ENCODE measurements at places on chromosomes 3 and 15.
A peak's percentile ranks its signal among the peaks of the same experiment; 100 is the strongest.

GRCh38 chr3:30162579-30162978, 443.8 kb upstream of the TGFBR2 start:
- DNase-seq = no peak

DNA sequence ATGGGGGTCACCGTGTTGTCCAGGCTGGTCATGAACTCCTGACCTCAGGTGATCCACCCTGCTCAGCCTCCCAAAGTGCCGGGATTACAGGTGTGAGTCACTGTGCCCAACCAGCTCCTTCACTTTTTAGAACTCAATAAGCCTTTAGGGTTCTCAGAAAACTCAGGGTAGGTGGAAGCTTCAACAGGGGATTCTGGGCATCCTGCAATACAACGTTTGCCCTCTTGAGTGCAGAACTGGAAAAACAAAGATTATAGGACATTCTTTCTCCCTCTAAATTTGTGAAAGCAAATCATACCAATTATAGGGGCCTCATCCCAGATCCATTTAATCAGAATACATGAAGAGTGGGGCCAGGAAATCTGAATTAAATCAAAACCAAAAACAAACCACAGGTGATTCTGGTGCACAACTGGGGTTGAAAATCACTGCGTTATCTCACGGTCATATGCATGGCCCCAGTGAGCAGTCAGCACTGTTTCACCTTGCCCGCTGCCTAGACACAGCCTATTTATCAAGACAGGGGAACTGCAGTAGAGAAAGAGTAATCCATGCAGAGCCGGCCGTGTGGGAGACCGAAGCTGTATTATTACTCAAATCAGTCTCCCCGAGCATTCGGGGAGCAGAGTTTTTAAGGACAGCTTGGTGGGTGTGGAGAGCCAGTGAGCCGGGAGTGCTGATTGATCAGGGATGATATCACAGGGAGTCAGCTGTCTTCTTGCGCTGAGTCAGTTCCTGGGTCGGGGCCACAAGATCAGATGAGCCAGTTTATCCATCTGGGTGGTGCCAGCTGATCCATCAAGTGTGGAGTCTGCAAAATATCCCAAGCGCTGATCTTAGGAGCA, 58.4 kb downstream of the TMEM44 start:
- DNase-seq = no peak

- no peak for DNase-seq
Observed at GRCh38 chr3:264394-265156, 68.0 kb downstream of the CHL1 start.

DNA sequence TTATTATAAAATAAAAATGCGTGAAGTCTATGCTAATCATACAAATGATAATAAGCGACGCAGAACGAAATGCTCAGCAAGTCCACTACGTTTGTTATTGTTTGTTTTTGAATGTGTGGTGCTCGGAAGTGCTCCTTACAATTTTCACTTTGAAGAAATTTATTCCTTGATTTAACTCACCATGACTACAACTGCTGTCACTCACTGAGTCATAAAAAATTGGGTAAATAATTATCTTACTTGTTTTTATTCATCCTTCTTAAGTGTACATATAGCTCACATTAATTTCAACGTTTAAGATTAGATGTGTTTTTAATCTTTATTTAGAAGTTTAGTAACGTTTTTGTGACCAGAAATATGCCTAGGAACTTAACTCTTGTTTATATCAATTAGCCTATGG, 66.7 kb upstream of the NANOGP8 start:
- DNase-seq = no peak

GRCh38 chr3:183108001-183108449, 8.7 kb upstream of the MCCC1 start:
- no peak for DNase-seq

- no peak for DNase-seq
Observed at GRCh38 chr3:100702082-100702979, 7.0 kb upstream of the TFG start.

- no peak for DNase-seq
Observed at GRCh38 chr3:73352841-73353645, 271.7 kb downstream of the PDZRN3 start.

GRCh38 chr3:132205609-132206008, 111.6 kb upstream of the ACP3 start:
- DNase-seq = no peak

- DNase-seq = no peak
Observed at GRCh38 chr15:96246057-96246456, 84.4 kb upstream of the NR2F2 start.

- no peak for DNase-seq
Observed at GRCh38 chr3:15120986-15121385, 22.0 kb upstream of the RBSN start.

GRCh38 chr15:90001683-90002427, 731 bp downstream of the ZNF710 start:
- DNase-seq = peak; percentile 19

- peak; percentile 85 for DNase-seq
Observed at GRCh38 chr15:74787251-74788041, 5.6 kb downstream of the CSK start.

- DNase-seq = no peak
Observed at GRCh38 chr15:66786708-66787488, 84.9 kb downstream of the SMAD6 start.

DNA sequence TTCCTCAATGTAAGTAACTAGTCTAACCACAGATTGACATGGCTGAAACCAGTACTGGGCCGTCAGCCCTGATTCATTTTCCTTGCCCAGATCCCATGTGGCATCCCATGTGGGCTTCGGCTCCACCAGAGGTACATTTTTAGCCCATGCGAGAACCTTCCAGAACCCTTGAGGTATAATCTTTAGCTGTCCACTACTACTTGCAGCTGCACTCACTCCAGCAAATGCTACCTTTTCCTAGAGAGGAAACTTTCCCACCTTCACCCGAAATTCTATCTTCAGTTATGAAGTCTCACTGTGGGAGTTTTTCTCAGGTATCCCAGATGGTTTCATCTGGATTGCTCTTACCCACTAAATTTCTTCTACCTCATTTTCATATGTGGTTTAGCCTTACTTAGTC, 907.2 kb downstream of the ROBO1 start:
- no peak for DNase-seq

GRCh38 chr3:34239875-34240274, 441.4 kb downstream of the PDCD6IP start:
- no peak for DNase-seq

DNA sequence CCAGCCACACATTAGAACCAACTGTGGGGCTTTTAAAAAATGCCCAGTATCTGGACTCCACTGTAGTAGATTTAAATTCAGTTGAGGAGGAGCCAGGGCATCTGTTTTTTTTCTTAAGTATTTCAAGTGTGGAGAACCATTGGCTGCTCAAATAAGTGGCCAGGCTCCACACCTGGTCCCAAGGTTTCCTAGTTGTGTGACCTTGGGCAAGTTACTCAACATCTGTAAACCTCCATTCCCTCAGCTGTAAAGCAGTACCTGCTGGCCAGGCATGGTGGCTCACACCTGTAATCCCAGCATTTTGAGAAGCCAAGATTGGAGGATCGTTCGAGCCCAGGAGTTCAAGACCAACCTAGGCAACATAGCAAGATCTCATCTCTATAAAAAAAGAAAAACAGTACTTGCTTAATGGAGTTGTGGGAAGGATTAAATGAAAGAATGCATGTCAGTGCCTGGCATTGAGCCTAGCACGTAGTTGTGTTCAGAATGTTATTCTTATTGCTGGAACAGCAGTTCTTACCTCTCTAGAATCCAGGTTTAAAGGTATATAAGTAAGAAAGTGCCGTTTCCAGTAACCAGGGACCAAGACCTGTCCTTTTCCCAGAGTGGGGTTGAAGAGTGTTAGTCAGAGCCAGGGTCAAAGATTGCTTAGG, 2.0 kb downstream of the PPP1R14D start:
- no peak for DNase-seq
